ENCODE measurements at places on chromosomes 3 and 15. TPM values are rescaled to one million over a fixed set of nuclear protein-coding genes. Genes with fewer than 3 reads are reported as not detected.
A peak's percentile ranks its signal among the peaks of the same experiment; 100 is the strongest.

GRCh38 chr3:79551997-79552396 lies 215.8 kb downstream of the ROBO1 start:
- H3K36me3 ChIP-seq: no peaks in the 10 kb centered on the region
- no peak overlapping the region for H3K4me3 ChIP-seq
- H3K27ac ChIP-seq: no peak overlapping the region

GRCh38 chr3:64228110-64228509 lies 2.8 kb upstream of the PRICKLE2 start:
- H3K27me3 ChIP-seq: no peaks in the 10 kb centered on the region
- no peak overlapping the region for H3K27ac ChIP-seq
- H3K4me1 ChIP-seq: peaks cover 13% of the 10 kb centered on the region
- H3K36me3 ChIP-seq: no peaks in the 10 kb centered on the region
- no peak for DNase-seq

DNA sequence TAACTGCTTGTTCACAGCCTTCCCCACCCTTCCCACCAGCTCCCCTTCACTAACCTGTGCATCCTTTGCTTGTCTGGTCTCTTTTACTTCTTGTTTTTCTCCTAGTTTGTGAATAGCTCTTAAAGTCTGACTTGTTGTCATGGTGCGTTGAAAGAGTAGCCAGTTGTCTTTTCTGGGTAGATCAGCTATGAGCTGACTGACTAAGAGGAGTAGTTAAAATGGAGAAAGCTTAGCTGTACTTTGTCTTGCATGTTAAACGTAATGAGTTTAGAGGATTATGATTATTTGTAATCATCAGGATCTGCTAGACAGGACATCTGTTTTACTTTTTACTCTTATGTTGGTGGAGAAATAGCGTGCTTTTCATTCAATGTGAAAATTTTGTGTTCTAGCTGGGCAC lies 35.9 kb downstream of the ATP2C1 start:
- no peaks in the 10 kb centered on the region for H3K27me3 ChIP-seq
- H3K4me3 ChIP-seq: no peak overlapping the region
- no peak overlapping the region for H3K27ac ChIP-seq
- no peaks in the 10 kb centered on the region for H3K36me3 ChIP-seq
- H3K4me1 ChIP-seq: no peaks in the 10 kb centered on the region

GRCh38 chr3:86856711-86857110 lies 134.2 kb downstream of the VGLL3 start:
- DNase-seq: no peak
- no peaks in the 10 kb centered on the region for H3K4me1 ChIP-seq
- no peaks in the 10 kb centered on the region for H3K36me3 ChIP-seq
- H3K27ac ChIP-seq: no peak overlapping the region

DNA sequence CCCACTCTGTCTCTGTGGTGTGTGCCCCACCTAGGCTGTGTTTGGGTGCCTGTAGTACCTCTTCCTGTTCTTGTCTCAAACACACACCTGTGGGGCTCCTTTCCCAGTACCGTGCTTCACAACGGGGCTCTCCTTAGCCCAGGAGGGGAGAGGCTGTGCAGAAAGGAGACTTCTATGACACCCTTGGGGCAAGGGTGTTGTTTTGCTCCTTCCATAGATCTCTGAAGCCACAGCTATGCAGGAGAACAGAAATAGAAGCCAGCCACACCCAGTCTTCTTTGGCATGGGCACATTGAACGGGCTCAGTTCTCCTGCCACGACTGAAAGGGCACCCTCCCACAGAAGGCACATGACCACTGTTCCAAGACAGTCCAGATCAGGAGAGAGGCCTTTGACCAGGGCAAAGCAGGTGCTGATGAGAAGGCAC lies 74.3 kb downstream of the LIPC start:
- no peaks in the 10 kb centered on the region for H3K4me1 ChIP-seq
- H3K27ac ChIP-seq: no peak overlapping the region
- H3K4me3 ChIP-seq: no peak overlapping the region
- no peaks in the 10 kb centered on the region for H3K36me3 ChIP-seq
- no peaks in the 10 kb centered on the region for H3K27me3 ChIP-seq

DNA sequence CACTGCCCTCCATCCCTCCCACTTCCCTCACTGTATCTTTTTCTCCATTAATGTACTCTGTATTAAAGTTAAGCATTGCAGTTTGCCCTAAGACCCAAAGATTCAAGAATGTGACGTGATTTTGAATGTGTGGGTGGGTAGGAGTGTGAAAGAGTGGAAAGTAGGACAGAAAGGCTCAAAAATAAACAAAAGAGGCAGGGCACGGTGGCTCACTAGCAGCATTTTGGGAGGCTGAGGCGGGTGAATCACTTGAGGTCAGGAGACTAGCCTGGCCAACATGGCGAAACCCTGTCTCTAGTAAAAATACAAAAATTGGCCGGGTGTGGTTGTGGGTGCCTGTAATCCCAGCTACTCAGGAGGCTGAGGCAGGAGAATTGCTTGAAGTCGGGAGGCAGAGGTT lies 18.4 kb downstream of the TFRC start:
- H3K27ac ChIP-seq: peak overlapping the region; percentile 43
- no peaks in the 10 kb centered on the region for H3K4me1 ChIP-seq
- peak; percentile 9 for DNase-seq
- no peaks in the 10 kb centered on the region for H3K27me3 ChIP-seq

DNA sequence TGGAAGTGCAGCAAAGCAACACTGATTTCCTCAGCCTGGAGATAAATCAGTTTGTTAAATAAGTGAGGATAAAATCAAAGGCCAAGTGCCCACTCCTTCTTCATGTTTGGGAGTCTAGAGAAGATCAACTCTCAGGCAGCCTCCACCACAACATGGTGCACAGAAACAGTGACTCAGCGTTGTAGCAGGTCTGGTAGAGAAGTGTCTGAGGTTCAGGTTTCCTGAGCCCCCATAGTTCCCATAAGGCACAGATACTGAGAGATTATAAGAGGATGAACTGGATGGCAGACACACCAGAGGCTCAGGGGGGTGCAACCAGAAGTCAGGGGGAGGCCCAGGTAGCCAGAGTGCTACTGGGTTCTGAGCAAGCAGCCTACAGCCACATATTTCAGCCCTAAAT lies 166.7 kb downstream of the FRMD5 start:
- peaks cover 15% of the 10 kb centered on the region for H3K4me1 ChIP-seq
- DNase-seq: no peak
- no peak overlapping the region for H3K4me3 ChIP-seq
- no peaks in the 10 kb centered on the region for H3K36me3 ChIP-seq
- H3K27ac ChIP-seq: no peak overlapping the region

DNA sequence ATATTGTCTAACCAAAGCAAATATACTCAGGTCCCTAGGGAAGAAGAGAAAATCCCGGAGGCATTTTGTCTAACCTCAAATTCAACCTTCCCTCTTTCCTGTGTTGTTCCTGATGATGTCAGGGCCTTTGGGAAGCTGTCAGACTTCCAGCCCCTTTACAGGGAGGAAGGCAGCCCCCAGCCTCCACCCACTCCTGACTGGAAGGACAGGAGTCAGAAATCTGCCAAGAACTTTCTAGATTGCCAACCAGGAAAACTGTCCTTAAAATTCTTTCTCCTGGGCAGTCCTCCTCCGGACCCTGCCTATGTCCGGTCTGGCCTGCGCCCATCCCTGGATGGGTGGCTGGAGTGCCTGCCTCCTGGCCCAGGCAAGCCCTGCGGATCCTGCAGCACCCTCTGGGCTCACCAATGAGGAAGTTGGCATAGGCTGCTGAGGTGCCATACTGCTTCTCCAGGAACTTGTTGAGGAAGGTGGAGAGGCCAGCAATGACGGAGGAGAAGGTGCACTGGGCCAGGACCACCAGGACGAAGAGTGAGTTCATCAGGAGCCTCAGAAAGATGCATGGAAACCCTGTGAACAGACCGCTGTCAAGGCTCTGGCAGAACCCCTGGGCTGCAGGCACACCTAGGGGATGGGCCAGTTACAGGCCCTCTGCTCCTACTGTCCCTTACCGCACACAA lies 52.6 kb upstream of the RAB6B start:
- H3K36me3 ChIP-seq: no peaks in the 10 kb centered on the region
- H3K4me3 ChIP-seq: no peak overlapping the region
- H3K27ac ChIP-seq: no peak overlapping the region

GRCh38 chr3:158102242-158103080 lies 3.8 kb downstream of the SHOX2 start:
- no peaks in the 10 kb centered on the region for H3K36me3 ChIP-seq
- peaks cover 3% of the 10 kb centered on the region for H3K4me1 ChIP-seq

- no peaks in the 10 kb centered on the region for H3K4me1 ChIP-seq
- no peak overlapping the region for H3K27ac ChIP-seq
- H3K27me3 ChIP-seq: peaks cover 9% of the 10 kb centered on the region
- peak; percentile 59 for DNase-seq
Measured at GRCh38 chr3:186849374-186849975, 7.0 kb downstream of the ADIPOQ start.

GRCh38 chr15:32843219-32843815 lies 125.5 kb downstream of the GREM1 start:
- H3K27me3 ChIP-seq: no peaks in the 10 kb centered on the region
- peaks cover 12% of the 10 kb centered on the region for H3K4me1 ChIP-seq
- peak overlapping the region; percentile 31 for H3K27ac ChIP-seq
- H3K36me3 ChIP-seq: no peaks in the 10 kb centered on the region
- DNase-seq: no peak
- H3K4me3 ChIP-seq: no peak overlapping the region

Gene TAMM41
- total RNA-seq: 5.6 TPM

DNA sequence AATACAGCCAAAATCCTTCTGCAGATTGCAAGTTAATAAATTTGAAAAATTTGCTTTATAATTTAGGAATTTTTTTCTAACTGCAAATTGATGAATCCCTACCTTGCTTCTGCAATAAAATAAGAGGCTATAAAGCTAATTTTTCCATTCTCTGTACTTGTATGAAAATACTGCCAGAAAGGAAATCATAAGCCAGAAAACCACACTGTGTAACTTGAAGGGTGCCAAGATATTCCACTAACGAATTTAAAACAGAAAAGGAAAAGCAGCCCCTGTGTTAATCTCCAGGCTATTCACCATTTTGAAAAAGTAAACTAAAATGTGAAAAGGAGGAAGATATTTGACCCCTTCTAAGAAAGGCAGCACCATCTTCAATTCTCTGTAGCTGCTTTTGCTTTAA lies 557.9 kb upstream of the ZNF385D start:
- H3K4me3 ChIP-seq: no peak overlapping the region
- H3K27ac ChIP-seq: no peak overlapping the region
- H3K27me3 ChIP-seq: no peaks in the 10 kb centered on the region
- H3K36me3 ChIP-seq: no peaks in the 10 kb centered on the region
- DNase-seq: no peak

Gene PLA2G4D
- total RNA-seq: not detected

Gene SCG5
- total RNA-seq: 46.2 TPM

Gene GOLGA8Q
- 0.33 TPM for total RNA-seq

- H3K27ac ChIP-seq: peak overlapping the region; percentile 6
- H3K4me3 ChIP-seq: peak overlapping the region; percentile 60
- DNase-seq: peak; percentile 40
- H3K27me3 ChIP-seq: no peaks in the 10 kb centered on the region
- H3K36me3 ChIP-seq: no peaks in the 10 kb centered on the region
Measured at GRCh38 chr15:81183439-81183775, 13.3 kb upstream of the IL16 start.

- DNase-seq: peak; percentile 19
- H3K4me3 ChIP-seq: peak overlapping the region; percentile 94
- H3K27ac ChIP-seq: peak overlapping the region; percentile 96
Measured at GRCh38 chr15:41231422-41232226, 556 bp downstream of the CHP1 start.

Data from fibroblast of lung (primary cell).